HCEC 1CT (cell line): ENCODE measurements at places on chromosomes 3 and 15.

DNA sequence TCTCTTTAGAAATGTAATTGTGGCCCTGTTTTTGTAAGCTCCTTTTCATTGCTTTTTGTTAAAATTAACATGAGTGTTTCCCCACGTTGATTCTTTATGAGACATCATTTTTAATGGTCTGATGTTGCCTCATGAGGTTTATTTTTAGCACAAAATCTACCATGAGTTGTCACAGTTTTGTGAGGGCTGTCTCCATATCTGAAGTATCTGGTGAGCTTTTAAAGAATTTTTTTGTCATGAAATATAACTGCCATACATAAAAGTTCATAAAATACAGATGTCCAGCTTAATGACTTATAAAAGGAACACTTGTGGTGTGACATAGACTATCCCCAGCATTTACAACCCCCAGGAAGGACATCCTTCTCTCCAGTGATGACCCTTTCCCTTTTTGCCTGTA, 34.3 kb upstream of the CEMIP start:
- DNase-seq, result peak; percentile 59

GRCh38 chr15:48992545-48992944, 28.8 kb upstream of the SHC4 start:
- DNase-seq, result no peak

GRCh38 chr3:133106169-133106568, 68.0 kb downstream of the TMEM108 start:
- no peak for DNase-seq

GRCh38 chr15:61700803-61701202, 359.4 kb downstream of the VPS13C start:
- no peak for DNase-seq

- peak; percentile 83 for DNase-seq
These were observed 170.2 kb upstream of the TPRG1 start for GRCh38 chr3:189001559-189001958.

GRCh38 chr3:14407203-14407602, 4.8 kb downstream of the SLC6A6 start:
- no peak for DNase-seq

- DNase-seq, result peak; percentile 18
These were observed 651 bp downstream of the UBA3 start for GRCh38 chr3:69079269-69080159.

DNA sequence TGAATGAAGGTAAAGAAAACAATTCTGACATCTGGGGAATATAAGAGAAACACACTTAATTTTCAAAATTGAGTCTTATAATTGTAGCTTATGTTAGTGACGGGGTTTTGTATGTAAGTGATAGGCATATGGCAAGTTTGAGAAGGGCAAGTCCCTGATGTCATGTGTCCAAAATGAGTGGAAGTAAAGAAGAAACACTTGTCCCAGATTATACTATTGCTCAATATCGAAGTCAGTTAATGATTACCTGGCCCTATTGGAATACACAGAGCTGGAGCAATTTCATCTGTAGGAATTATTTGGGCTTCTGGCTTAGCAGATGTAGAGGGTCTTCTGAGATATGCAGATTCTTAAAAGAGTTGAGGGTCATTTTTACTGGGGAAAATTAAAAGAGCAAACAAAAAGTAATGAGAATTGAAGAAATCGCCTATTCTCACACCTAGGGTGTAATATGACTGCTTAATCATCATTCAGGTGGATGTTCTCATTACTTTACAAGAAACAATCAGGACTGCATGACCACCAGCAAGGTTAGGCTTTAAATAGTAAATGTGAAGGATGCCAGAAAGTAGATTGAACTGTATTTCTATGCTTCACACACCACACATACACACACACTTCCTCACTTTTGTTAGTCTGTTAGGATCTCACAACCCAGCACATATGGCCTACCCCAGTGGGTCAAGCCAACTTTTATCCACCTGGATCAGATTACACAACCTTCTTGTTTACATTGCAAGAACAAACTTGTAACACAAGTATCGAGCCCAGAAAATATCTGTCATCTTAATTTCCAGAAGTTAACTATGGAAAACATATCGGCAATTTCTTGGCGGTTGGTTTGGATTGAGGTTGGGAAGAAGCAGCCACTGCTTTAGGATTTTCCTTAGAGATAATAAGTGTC, 183.3 kb upstream of the LRRC3B start:
- DNase-seq, result no peak
